ENCODE measurements at places on chromosomes 12 and 14.

- DNase-seq = no peak
Observed at GRCh38 chr14:49134940-49135339, 451.2 kb downstream of the RPS29 start.

- DNase-seq = no peak
Observed at GRCh38 chr12:104742551-104743201, 215.4 kb downstream of the SLC41A2 start.

DNA sequence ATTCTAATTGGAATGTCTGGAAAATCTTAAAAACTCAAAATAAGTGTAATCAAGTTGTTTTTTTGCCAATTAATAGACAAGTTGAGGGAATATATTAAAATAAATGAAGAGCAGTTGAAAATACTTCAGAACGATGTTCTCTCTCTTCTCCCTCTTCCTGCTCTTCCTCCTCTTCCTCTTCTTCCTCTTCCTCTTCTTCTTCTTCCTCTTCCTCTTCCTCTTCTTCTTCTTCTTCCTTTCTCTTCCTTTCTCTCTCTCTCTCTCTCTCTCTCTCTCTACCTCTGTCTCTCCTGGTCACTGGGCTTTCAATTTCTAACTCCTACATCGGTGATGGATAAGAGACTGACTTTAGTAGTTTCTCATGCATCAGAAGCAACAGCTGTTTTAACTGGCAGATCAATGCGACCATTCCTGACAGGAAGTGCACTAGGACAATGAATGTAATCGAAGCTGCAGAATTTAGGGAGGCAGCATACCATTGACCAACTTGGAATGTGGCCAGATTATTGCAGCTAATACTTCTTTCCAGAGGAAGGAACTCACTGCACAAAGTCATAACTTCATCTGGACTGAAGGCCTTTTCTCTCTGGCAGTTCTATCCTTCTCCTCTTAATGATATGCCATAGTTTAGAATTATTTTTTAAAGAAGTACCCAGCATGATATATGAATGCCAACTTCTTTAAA is 13.8 kb upstream of the TMTC2 start:
- DNase-seq = no peak

- peak; percentile 36 for DNase-seq
Observed at GRCh38 chr12:120640861-120641833, 721 bp downstream of the CABP1 start.

DNA sequence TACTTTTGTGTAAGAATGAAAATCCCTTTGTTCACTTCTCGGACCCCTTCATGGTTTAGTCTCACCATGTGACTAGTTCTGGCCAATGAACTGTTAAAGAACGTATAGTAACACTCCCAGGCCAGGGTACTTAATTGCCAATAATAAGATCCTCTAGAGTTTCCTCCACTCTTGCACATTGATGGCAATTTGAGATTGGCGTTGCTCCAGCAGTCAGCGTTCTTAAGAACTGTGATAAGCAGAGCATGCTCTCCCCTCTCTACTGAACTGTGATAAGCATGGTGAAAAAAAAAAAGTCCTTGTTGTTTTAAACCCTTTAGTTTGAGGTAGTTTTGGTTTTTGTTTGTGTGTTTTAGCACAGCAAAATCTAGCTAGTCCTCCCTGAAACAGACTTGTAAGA is 854.5 kb downstream of the SLC6A15 start:
- DNase-seq = no peak

- no peak for DNase-seq
Observed at GRCh38 chr12:92213166-92213565, 67.5 kb upstream of the BTG1 start.

- DNase-seq = no peak
Observed at GRCh38 chr14:95522556-95522955, 6.1 kb upstream of the SYNE3 start.

DNA sequence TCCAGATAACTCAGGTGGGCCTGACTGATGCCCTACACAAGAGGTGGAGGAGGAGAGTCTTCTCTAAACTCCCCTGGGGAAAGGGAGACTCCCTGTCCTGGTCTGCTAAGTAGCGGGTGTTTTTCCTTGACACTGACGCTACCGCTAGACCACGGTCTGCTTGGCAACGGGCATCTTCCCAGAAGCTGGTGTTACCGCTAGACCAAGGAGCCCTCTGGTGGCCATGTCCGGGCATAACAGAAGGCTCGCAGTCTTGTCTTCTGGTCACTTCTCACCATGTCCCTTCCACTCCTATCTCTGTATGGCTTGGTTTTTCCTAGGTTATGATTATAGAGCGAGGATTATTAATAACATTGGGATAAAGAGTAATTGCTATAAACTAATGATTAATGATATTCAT is 965.5 kb downstream of the TMEM121 start:
- DNase-seq = peak; percentile 31

- no peak for DNase-seq
Observed at GRCh38 chr14:72546344-72547016, 347.4 kb downstream of the DPF3 start.

- peak; percentile 85 for DNase-seq
Observed at GRCh38 chr14:31937730-31938346, 139.3 kb upstream of the ARHGAP5 start.

DNA sequence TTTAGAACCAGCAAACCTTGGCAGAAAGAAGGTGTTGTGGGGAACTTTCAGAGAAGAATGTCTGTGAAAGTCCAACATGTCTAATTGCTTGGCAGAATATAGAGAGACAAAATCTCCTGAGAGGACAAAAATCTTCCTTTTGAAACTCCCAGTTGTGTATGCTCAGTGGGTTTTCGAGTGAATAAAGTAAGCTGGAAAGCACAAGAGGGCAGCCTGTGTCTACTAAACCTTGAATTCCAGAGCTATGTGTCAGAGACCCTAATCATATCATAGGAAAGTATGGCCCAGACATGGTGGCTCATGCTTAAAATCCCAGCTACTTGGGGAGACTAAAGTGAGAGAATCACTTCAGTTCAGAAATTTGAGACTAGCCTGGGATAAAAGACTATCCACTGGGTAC is 661.2 kb downstream of the SLC16A7 start:
- no peak for DNase-seq

DNA sequence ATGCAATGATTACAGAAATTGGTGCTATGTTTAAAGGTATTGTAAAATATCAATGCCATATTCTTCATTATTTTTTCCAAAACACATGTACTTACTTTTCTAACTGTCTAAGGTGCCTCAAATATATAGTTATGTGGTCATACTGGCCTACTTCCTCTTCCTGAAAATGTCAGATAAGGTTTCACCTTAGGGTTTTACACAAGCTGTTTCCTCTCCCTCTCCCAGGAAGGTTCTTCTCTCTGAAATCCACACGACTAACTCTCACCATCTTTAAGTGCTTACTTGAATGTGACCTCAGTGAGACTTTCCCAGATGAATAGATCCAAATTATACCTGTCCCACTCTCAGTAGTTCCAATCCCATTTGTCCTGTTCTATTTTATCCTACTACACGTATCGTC is 11.6 kb upstream of the CLEC4D start:
- DNase-seq = no peak

GRCh38 chr14:106222731-106223130 is 696.3 kb downstream of the TMEM121 start:
- no peak for DNase-seq

- no peak for DNase-seq
Observed at GRCh38 chr12:16076557-16076956, 165.4 kb downstream of the DERA start.

GRCh38 chr14:105439710-105440553 is 20.3 kb downstream of the MTA1 start:
- DNase-seq = no peak

GRCh38 chr14:58637391-58638230 is at the start of gene DACT1:
TSS of gene DACT1 (plus strand) at chr14:58637962. CDS start at chr14:58638203, 241 bp downstream.
- peak; percentile 62 for DNase-seq

DNA sequence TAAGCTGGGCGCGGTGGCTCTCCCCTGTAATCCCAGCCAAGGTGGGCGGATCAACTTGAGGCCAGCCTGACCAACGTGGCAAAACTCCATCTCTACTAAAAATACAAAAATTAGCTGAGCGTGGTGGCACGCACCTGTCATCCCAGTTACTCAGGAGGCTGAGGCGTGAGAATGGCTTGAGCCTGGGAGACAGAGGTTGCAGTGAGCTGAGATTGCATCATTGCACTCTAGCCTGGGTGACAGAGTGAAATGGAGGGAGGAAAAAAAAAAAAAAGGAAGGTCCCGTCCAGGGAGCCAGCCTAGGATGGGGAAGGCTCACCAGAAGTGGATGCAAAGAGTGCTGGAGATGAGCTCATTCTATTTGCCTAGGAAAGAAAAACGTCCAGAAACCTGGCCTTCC is 1.9 kb upstream of the CD27 start:
- DNase-seq = no peak

- no peak for DNase-seq
Observed at GRCh38 chr14:78307671-78308070, 137.5 kb downstream of the NRXN3 start.

GRCh38 chr14:67358924-67359774 is 455 bp downstream of the ATP6V1D start:
- DNase-seq = no peak

- no peak for DNase-seq
Observed at GRCh38 chr14:61512026-61512834, 183.1 kb upstream of the HIF1A start.

DNA sequence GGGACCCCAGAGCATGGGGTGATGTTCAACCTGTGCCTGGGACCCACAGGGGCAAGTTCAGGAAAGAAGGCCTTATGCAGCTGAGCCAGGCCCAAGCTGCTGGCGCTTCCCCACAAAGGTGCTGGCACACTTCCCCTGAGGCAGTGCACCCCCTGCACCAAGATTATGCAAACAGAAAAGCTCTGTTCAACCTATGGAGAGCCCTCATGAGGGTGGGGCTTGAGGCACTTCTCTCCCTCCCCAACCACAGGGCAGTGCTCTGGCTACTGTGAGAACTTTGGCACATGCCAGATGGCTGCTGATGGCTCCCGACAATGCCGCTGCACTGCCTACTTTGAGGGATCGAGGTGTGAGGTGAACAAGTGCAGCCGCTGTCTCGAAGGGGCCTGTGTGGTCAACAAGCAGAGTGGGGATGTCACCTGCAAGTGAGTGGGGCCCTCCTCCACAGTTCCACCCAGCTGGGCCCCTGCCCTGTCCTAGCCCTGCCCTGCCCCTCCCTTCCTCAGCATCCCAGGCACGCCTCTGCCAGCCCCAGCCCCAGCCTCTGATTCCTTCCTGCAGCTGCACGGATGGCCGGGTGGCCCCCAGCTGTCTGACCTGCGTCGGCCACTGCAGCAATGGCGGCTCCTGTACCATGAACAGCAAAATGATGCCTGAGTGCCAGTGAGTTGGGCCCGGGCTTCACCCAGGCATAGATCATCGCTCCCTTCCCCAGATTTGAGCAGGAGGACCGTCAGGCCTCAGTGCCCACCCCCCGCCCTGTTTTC is 5.5 kb upstream of the NXPH4 start:
- no peak for DNase-seq

GRCh38 chr14:19823765-19824164 is 20.2 kb downstream of the OR4N2 start:
- DNase-seq = no peak

GRCh38 chr12:87112571-87113345 is 856.6 kb upstream of the MGAT4C start:
- DNase-seq = no peak

DNA sequence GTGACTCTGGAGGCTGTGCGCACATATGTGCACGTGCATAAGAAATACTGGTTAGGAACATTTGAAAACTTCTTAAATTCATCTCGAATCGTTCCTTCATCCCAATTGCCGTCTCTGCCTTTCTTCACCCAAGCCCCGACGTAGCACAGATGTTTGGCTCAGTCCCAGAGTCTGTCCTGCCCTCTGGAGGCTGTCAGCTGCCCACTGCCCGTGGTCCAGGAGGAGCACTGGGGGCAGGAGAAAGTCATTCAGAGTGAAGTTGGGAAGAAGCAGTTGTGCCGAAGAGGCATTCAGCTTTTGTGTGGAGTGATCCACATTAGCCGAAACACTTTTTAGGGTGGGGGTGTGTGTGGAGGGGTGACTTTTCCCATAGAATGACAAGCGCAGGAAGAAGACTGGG is 124.9 kb downstream of the TSPAN9 start:
- DNase-seq = no peak

GRCh38 chr12:19130224-19131024 is 891 bp downstream of the PLEKHA5 start:
- DNase-seq = no peak

DNA sequence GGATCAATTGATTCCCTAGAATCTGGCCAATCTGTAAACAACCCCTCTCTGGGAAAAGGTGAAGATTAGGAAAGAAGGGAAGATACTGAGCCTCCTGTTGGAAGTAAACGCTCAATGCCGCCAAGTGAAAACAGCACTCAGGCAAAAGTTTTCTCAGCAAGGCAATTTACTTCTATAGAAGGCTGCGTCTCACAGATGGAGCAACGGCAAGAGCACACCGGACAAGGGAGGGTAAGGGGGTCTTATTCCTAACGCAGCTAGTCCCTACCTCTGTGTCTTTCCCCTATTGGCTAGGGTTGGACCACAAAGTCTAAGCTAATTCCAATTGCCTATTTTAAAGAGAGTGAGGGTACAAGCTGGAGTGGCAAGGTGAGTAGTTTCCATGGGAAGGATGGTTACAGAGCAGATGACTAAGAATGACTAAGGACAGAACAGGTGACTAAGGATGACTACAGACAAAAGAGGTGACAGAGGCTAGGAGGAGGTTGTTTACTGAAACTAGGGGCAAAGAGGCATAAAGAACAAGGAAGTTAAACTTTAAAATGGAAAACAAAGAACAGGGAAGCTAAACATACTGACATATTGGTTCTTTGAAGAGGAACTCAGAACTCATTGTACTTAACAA is 5.6 kb upstream of the TTC9 start:
- DNase-seq = no peak

DNA sequence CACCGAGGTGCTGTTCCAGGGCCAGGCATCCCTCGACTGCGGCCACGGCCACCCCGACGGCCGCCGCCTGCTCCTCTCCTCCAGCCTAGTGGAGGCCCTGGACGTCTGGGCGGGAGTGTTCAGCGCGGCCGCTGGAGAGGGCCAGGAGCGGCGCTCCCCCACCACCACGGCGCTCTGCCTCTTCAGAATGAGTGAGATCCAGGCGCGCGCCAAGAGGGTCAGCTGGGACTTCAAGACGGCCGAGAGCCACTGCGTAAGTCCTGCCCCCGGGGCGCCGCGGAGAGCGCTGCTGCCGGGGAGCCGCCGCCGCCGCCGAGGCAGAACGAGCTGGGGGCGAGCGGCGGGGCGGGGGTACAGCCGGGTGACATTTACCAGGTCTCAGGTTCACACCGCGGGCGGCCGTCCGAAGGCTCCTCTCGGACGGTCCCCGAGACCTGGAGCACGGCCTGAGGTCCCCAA is 1.4 kb downstream of the PLXNC1 start:
- no peak for DNase-seq

DNA sequence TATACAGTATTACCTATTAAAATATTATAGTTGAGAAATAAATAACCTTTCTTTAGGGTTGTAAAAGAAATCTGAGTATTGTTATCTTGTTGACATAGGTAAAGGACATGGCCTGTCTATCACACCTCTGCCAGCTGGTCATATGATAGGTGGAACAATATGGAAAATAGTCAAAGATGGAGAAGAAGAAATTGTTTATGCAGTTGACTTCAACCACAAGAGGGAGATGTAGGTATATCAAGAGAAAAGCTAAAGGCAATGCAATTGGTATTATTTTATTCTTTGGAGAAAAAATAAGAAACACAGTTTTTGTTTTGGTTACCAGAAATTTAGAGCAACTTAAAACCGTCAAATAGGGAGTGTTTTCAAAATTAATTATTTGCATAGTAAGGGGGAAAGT is 13.5 kb downstream of the CPSF2 start:
- DNase-seq = no peak

All from stimulated activated CD4-positive, alpha-beta T cell treated with anti-CD3 and anti-CD28 coated beads, Interleukin-1b, Interleukin-23, amount 100 ng/mL, for 48 hours (primary cell).